ENCODE measurements at places on chromosomes 6 and 20.

DNA sequence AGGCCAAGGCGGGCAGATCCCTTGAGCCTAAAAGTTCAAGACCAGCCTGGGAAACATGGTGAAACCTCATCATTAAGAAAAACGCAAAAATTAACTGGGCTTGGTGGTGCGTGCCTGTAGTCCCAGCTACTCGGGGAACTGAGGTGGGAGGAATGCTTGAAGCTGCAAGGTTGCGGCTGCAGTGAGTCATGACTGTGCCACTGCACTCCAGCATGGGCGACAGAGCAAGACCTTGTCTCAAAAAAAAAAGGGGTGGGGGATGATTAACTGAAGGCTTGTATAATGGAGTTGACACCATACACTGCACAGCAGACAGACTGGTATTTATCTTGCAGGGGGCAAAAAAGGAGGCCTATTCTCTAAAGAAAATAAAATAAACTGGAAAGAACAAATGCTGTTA, 27.7 kb downstream of the SRPK1 start:
- DNase-seq, result no peak

DNA sequence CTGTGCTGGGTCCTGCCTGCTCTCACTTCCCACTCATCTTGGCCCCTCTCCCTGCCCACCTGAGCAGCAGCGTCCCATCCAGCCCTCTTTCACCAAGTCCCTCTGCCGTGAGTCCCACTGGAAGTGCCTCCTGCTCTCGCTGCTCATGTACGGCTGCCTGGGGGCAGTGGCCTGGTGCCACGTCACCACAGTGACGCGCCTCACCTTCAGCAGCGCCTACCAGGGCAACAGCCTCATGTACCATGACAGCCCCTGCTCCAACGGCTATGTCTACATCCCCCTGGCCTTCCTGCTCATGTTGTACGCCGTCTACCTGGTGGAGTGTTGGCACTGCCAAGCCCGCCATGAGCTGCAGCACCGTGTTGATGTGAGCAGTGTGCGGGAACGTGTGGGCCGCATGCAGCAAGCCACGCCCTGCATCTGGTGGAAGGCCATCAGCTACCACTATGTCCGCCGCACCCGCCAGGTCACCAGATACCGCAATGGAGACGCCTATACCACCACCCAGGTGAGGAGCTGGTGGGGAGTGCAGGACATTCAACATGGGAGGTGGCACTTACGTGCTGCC, 2.8 kb downstream of the TMEM151B start:
- DNase-seq, result no peak

DNA sequence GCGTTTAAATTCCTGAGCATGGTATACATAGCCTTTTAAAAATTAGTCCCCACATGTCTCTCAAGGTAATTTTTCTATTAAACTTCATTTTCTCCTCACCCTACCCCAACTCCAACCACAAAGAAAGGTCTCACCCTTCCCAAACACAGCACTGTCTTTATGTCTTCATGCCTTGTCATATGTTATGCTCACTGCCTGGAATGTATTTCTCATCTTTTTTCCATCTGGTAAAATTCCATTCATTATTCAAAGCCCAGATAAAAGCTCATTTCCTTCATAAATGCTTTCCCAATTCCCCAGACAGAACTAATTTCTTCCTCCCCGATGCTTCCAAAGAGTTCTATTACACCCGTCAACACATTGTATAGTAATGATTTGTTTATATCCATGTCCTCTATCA, 302.0 kb downstream of the ALDH8A1 start:
- no peak for DNase-seq

DNA sequence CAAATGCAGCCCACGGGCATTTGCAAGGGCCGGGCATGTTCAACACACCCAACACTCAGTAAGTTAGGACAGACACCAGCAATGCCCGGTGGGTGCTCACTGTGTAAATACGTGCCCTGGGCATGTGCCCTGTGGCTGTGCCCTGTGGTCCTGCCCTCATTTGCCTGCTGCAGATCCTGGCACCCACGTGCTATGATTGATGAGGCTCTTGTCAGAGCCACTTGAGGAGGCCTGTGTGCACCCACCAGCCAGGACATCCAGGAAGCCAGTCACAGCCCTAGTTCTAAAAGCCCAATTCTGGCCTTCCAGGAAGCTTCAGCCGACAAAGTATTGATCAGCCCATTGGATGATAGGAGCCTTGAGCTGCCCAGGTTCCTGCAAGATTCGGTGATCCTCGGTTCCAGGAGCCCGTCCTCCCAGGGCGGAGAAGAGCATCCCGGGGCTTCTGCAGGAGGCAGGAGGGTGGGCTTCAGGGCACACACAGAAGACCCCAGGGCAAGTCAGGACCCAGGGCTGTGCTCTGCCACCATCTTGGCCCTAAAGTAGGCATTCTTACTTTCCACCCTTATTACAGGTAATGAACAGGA, 223.9 kb downstream of the PREX1 start:
- no peak for DNase-seq

- no peak for DNase-seq
These were observed 490 bp downstream of the MMUT start for GRCh38 chr6:49462599-49462926.

- no peak for DNase-seq
These were observed 2.3 kb downstream of the BMP7 start for GRCh38 chr20:57263801-57264792.

All from stimulated activated CD4-positive, alpha-beta T cell treated with anti-CD3 and anti-CD28 coated beads, Interleukin-4, amount 100 ng/mL, for 1 hour (primary cell).